ENCODE measurements at places on chromosomes 2 and 18.

- DNase-seq: no peak
Observed at GRCh38 chr18:65146482-65147021, 604.3 kb upstream of the CDH7 start.

- no peak for DNase-seq
Observed at GRCh38 chr2:151297882-151298281, 8.4 kb upstream of the NMI start.

- DNase-seq: no peak
Observed at GRCh38 chr2:29687121-29687520, 234.3 kb downstream of the ALK start.

- DNase-seq: no peak
Observed at GRCh38 chr18:77433076-77433475, 183.4 kb downstream of the GALR1 start.

GRCh38 chr18:49878567-49879270 lies 65.4 kb upstream of the ACAA2 start:
- peak; percentile 53 for DNase-seq

DNA sequence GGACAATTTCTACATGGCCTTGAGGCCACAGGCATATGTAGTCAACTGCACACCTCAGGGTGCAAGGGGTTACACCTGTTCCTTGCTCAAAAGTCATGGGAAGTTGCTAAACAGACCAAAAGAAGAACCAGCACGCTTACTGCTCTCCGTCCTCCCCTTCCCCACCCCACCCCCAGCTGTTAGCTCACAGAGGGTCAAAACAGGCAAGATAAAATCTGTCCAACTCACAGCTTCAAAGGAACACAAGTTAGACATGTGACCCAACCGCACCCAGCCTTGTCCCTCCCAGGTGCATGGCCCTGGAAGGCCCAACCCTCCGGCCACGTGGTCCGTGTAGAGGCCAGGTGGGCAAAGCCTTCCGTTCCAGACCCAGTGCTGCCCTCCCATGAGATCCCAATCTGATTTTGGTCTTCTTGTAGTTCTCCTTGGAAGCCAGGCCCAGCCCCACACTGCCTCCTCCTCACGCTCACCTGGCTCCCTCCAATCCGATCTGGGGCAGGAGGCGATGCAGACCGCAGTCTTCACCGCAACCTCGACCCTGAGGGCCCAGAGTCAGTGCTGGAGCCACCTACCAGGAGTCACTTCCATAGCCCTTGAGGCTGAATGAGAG lies 14.5 kb upstream of the ASPRV1 start:
- no peak for DNase-seq

DNA sequence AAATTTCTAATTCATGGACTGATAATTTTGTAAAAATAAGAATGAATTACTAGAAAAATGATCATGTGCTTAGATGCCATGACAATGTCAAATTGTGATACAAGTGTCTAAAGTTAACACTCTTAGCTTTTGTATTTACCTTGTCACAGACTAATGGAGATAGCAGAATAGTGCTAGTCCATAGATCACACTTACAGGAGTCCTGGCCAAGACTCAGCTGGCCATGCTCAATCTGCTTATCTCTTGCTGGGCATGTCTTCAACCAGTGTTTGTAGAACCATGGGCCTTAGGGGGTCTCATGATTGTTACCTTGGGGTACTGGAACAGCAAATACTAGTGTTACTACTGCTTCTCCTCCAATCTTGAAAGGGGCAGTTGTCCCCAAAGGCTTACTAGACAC lies 44.0 kb downstream of the TET3 start:
- no peak for DNase-seq

- DNase-seq: no peak
Observed at GRCh38 chr2:199336546-199336945, 121.2 kb downstream of the SATB2 start.

GRCh38 chr2:168166902-168167510 lies 80.4 kb downstream of the STK39 start:
- DNase-seq: peak; percentile 46

DNA sequence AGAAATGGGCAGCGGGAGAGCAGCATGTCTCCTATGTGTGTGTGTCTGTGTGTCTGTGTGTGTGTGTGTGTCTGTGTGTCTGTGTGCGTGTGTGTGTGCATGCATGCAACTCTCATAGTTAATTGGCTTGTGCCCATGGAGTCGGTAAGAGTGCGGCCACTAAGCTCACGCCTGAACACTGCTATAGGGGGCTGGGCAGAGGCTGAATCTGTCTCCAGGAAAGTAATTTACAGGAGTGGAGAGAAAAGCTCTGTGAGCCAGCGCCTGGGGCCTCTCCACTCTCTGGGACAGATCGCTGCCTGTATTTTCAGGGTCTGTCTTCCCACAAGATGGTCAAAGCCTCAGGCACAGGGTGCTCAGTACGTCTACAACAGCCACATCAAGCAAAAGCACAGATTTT lies 553.4 kb downstream of the TNS1 start:
- no peak for DNase-seq

- no peak for DNase-seq
Observed at GRCh38 chr2:97985998-97986397, 9.8 kb downstream of the TMEM131 start.

DNA sequence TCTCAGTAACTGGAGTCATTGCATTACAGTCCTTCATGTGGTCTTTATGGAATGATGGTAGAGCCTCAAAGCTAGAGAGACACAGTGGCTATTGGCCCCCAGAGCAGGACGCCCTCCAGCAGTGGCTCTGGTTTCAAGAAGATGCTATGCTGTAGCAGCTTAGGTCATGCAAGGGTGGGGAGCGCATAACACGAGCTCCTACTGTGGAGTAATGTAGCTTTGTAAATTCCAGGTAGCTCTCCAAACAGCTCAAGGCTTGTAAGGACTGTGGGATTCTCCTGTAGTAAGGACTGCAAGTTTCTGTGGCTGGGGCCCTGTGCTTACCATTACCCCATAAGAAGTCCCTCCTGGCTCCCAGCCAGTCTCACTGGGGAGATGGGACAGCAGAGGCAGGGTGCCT lies 15.6 kb downstream of the APLF start:
- DNase-seq: no peak

- DNase-seq: no peak
Observed at GRCh38 chr18:44521668-44522022, 159.0 kb upstream of the SETBP1 start.

DNA sequence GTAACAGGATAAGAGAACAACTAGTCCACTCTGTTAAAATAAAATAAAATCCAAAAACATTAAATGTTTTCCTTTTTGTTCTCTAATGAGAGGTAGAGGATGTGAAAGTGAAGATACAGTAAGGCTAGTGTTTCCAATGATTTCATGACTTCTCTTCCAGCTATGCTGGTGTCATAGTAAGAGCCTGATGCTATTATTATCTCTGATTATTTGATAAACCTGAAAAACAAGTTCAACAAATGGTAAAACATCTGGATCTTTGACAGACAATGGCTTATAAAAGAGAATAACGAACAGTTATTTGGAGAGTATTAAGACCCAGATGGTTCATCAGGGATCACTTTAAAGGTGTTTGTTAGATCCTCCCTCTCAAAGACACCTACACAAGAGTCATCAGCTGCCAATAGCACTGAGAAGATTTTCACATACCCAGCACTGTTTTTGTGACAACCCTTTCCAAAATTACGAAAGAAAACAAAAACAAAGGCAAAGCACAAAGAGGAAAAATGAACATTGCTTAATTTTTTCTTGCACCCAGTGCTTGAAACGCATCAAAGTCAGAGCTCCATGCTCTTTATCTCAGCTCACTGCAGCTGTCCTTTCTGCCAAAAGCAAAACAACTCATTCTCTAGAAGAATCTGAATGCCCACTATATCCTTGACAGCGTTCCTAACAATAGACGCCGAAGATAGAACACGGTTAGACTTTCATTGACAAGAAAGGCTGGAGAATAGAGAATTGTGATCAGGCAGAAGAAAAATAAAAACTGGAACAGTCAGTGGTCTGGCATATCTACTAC lies 168.6 kb downstream of the SLC8A1 start:
- DNase-seq: no peak

DNA sequence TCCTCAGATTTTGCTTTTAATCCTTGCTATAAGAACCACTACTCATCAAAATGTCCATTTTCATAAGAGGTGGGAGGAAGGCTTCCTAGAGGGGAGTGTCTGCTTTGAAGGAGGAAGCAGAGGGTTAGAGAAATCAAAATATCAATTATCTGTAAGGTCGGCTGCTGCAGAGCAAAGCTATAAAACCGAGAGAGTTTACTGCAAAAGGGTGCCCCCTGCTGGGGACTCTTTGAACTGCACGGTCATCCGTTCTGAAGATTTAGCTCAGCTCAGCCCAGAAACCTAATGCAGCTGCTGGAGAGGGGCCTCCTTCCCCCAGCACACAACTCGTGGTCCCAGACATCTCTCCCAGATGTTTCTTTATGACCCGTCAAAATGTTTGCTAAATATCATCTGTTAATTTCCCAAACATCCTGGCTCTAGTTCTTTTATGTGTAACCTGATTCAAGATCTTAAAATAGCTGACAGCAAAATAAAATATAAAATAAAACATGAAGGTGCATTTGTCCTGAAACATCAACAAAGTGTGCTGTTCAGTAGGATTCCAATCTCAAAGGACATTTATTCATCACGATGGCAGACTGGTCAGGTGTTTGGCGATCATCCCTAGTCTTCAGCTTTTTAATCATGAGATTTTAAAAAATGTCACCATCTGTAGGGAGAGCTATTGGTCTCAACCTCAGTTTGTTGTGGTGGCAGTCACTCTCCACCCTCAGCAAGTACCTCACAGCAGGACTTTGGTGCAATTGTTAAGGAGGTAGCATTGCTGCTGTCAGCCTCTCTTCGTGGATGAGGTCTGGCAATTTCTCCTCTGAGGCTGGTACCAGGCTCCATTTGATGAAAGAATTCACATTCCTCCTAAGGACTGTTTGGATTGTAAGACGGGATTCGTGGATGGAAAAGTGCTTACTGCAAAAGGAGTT lies 185.9 kb downstream of the MTX2 start:
- DNase-seq: no peak

- DNase-seq: peak; percentile 45
Observed at GRCh38 chr2:111160758-111161157, 40.0 kb downstream of the BCL2L11 start.

- DNase-seq: no peak
Observed at GRCh38 chr2:149218497-149218896, 111.9 kb upstream of the LYPD6 start.

DNA sequence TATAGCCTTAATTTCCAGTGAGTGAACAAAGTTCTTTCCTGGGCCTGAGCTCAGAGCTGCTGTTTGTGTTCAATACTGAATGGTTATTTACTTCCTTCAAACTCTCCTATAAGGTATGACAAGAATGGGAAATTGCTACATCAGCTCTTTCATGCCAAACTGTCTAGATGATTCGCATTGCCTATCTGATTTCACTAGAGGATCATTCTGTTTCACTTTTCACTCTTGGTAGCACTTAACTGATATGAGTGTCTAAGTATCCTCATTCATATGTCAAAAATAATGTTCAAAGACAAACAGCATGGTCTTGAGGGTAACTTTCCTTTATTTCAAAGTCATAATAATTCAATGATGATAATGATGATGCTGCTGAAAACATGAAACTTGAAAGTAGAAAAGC lies 32.9 kb upstream of the SCG2 start:
- no peak for DNase-seq

DNA sequence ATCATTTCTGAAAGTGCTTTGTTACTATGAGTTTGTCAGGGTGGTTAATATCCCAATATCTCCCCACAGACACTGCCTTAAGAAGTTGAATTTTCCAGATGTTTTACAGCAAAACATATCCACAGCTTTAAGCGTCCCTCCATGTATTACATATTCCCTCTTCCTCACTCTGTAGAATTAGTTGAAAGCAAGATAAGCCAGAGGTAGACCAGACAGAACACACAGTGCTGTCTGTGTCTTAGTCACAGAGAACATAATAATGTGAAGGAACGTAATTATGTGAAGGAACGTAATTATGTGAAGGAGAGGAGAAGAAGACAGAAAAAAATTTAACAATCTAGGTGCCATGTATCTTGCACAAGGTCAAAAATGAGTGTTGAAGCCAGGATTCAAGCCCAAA lies 81.9 kb upstream of the LRATD1 start:
- no peak for DNase-seq

DNA sequence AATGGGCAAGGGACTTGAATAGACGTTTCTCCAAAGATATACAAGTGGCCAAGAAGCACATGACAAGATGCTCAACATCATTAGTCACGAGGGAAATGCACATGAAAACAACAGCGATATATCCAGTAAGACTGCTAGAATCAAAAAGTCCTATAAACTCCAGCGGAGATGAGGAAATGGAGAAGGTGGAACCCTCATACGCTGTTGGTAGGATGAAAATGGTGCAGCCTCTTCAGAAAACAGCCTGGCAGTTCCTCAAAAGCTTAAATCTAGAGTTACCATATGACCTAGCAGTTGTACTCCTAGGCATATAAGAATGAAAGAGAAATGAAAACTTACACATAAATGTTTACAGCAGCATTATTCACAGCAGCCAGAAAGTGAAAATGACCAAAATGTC lies 48.1 kb downstream of the HPCAL1 start:
- no peak for DNase-seq

DNA sequence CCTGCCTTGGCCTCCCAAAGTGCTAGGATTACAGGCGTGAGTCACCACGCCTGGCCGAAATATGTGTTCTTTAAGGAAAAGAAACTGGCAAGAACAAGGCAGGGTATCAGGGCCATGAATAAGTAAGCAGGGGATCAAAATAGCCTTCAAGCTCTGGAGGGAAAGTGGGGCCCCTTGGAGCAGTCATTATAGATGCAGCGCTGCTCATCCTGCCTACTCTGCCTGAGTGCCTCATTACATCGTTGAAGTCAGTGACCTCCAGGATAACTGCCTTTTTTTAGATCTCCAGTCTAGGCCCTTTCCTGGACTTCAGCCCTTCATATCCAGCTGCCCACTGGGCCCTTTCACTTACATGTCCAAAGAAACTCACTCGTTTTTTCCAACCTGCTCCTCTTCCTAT lies 69.8 kb upstream of the PPM1B start:
- DNase-seq: no peak

DNA sequence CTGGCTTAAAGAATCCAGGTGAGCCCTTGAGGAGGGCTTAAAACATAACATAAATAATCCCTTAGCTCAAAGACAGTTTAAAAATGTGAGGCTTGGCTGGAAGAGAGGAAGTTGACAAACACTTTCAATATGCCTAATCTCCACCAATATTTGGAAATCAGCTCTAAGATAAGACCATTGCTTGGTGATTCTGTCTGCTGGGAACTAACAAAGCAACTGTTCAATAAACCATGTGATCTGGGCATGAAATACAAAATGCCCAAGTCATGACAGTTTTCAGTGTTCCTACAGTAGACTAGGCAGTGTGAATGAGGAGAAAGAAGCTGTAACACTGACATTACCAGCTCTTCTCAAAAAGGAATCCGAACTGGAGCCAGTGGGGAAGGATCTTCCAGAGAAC lies 10.7 kb downstream of the MFF start:
- no peak for DNase-seq

- DNase-seq: no peak
Observed at GRCh38 chr2:53127061-53127650, 640.4 kb upstream of the CHAC2 start.

DNA sequence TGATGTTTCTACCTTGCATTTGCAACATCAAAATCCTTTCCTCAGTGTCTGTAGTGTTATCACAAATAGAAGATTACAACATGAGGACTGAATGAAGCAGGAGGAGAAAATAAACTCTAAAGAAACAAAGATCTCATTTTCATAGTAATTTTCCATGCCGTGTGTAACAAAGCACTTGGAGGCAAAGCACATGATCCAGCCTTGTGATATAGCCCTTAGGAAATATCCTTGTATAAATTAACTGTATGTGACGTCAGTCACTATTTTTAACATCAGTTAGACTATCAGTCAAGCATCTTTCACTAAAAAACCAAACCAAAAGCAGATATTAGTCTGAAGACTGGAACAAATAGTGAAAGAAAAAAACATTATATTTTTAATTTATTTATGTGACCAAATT lies 492.1 kb upstream of the CNTNAP5 start:
- DNase-seq: no peak

GRCh38 chr18:21449367-21450290 lies 150.9 kb downstream of the ESCO1 start:
- no peak for DNase-seq
